Left renal cortex interstitium (tissue), 4 donors: ENCODE measurements at places on chromosomes 5 and 9. TPM values are rescaled to one million over a fixed set of nuclear protein-coding genes. Genes with fewer than 3 reads are reported as not detected.

- DNase-seq = no peak
Measured at GRCh38 chr5:97547999-97548738, 365.1 kb upstream of the RIOK2 start.

DNA sequence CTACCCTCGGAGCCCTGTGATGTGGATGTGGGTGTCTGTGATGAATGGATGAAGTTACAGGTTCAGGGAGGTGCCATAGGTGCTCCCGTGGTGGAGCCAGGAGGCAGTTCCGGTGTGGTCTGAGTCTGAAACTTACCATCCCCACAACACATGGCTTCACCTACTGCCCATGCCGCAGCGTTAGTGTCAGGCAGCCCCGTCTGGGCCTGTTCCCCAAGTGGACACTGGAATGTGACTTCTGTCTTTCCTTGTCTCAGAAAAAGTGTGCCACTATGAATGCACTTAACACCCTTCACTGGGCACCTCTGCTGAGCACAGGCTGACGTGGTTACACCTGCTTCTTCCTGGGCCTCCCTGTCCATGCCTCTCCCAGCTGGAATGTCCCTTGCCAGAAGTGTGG lies 8.6 kb downstream of the ANKRD33B start:
- no peak for DNase-seq

SHISAL2B gene
- not detected for polyA plus RNA-seq

- no peak for DNase-seq
Measured at GRCh38 chr5:94976853-94977252, 308.0 kb downstream of the MCTP1 start.

TAF1L gene
- 0.12 TPM for polyA plus RNA-seq

- peak; percentile 84 for DNase-seq
Measured at GRCh38 chr5:177554474-177555111, at the start of gene FAM193B. FAM193B (minus strand) TSS chr5:177554563; CDS start chr5:177554458, 105 bp downstream.

LVRN gene
- polyA plus RNA-seq = 1.4 TPM
